Activated T-helper 17 cell treated with anti-CD3 and anti-CD28 coated beads, Interleukin-2, amount 50 U/mL, for 72 hours (primary cell): ENCODE measurements at places on chromosomes 12 and 14.
A peak's percentile ranks its signal among the peaks of the same experiment; 100 is the strongest.

DNA sequence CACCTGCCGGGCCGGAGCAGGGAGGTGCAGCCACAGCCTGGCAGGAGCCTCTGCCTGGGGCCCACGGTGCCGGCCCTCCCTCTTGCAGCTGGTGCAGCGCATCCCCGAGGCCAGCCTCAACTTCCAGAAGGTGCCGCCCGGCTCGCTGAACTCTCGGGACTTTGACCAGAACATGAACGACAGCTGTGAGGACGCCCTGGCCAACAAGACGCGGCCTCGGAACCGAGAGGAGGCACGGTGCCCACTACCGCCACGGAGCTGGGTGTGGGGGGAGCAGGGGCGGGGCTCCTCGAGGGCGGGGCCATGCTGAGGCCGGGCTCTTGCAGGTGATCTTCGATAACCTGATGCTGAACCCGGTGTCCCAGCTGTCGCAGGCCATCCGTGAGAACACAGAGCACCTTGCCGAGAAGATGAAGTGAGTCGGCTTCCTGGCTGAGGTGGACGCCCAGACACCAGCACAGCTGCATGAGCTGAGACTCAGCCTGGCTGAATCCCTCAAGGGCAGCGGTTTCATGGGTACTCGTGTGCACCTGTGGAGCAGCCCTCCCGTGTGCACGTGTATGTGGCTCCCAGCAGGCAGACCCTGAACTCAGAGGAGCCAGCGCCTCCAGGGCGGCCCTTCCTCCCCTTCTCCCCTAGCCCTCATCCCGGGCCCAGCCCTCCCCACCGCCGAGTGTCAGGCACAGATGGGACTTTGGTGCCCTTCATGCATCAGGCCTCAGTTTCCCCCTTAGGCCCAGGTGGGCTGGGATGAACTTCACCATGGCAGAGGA is 28.6 kb downstream of the CEP170B start:
- no peak for ATAC-seq

- no peak for ATAC-seq
Observed at GRCh38 chr14:75905147-75905904, 76.5 kb downstream of the TGFB3 start.

DNA sequence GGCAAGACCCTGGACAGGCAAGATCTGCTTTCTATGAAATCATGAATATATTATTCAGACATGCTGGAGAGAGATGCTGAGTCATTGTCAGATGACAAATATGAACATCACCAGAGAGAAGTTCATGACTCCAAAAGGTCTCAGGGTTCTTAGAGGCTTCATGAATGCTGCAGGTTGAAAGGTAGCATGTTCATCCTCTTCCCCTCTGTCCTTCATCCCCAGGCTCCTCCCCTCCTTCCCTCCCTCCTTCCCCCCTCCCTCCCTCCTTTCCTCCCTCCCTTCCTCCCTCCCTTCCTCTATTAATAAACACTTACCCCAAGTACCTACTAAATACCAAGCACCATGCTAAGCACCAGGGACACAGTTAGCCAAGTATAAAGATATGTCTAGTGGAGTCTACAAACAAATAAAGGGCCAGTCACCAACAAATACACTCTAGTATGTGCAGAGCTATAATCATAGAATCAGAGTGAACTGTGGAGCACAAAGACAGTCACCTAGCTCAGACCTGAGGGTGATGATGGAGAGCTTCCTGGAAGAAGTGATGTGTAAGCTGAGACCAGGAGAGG is 46.2 kb downstream of the RPH3A start:
- ATAC-seq = peak; percentile 47

DNA sequence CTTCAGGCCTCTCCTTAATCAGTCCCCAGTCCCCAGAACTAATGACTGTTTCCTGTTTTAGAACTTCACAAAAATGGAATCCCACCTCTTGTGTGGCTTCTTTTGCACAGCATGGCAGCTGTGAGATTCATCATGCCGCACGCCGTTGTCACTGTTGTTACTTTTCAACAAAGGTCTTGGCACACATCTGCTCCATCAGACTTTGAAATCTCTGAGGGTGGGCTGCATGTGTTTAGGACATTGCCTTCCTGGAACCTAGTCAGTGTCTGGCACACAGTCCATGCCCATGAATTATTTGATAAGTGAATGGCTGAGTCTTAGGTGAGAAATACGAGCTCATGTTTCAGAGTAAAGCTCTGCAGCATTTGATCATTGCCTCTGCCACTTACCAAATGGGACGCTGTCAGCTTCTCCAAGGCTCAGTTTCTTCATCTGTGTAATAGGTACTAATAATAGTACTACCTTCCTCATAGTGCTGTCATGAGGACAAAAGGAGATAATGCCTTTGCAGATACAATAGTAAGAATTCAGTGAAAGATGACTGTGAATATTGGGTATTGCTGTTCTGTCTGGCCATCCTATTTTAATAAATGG is 90.4 kb downstream of the SRRM4 start:
- no peak for ATAC-seq

- ATAC-seq = no peak
Observed at GRCh38 chr14:90963343-90963742, 97.1 kb downstream of the RPS6KA5 start.

DNA sequence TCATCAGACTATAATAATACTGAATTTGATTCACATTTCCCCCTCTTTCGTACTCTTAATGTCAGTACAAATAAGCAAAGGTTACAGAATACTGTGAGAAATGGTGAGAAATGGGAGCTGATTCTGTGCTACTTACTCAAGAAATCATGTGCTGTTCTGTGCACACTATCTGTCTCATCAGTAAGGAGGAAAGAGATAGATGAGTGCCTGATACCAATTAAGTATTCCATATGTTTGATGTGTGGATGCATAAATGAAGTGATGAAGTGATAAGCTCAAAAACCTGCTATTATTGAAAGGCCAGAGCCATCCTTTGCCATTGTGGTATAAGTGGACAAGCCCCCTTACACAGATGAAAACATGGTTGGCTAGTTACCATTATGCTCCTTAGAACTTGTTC is 127.7 kb downstream of the PDE3A start:
- ATAC-seq = no peak

- no peak for ATAC-seq
Observed at GRCh38 chr12:121705514-121705913, 7.0 kb upstream of the TMEM120B start.

GRCh38 chr12:86663716-86664115 is 407.5 kb upstream of the MGAT4C start:
- ATAC-seq = no peak

- no peak for ATAC-seq
Observed at GRCh38 chr12:94225947-94226630, 77.7 kb downstream of the PLXNC1 start.

DNA sequence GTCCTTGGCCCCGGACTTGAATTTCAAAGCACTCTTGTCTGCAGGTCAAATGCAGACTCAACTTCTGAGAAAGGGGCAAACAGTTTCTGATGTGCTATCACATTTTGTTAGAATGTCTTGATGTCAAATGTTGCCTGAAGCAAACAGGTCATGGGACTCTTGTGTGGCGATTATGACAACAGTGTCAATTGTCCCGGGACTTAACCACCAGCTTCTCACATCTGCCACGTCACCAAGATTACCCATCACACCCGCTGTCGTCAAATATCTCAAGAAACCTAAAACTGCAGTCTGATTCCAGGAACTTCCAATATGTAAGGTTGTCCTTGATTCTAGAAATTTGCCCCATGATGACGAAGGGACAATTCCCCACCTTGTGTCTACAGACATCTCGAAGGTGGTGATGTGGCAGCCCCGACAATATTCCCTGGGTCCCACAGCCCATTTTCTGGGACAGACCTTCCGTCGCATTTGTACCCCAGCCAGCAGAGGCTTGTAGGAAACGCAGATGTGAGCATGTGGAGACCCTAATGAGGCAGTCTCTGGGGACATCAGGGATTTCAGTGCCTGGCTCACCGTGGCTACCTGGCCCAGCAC is 21.3 kb downstream of the LRTM2 start:
- ATAC-seq = no peak

- ATAC-seq = no peak
Observed at GRCh38 chr14:102225936-102226335, 79.0 kb downstream of the MOK start.

DNA sequence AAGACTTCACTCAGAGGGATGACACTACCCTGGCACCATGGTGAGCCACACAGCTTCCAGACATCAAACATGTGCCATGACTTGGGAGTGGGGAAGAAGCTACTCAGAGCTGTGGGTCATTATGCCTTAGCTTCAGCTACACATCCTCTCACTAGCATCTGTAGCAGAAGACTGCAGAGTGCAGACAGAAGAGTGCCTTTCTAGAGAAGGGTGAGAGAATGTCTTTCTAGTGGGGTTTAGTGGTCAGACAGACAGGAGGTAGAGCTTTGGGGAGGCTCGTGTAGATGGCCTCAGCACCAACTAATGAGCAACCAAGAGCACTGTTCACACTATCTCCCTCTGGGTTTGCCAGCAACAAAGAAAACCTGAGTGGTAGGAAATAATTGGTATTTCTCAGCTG is 4.9 kb upstream of the B4GALNT3 start:
- peak; percentile 8 for ATAC-seq

- ATAC-seq = peak; percentile 32
Observed at GRCh38 chr14:34036319-34036766, 85.5 kb upstream of the EGLN3 start.

- no peak for ATAC-seq
Observed at GRCh38 chr12:20629414-20630156, 65.5 kb upstream of the SLCO1C1 start.
